ENCODE measurements at places on chromosomes 16 and 17. TPM values are rescaled to one million over a fixed set of nuclear protein-coding genes. Genes with fewer than 3 reads are reported as not detected.

GPR179 gene
- total RNA-seq = not detected

KCNH4 gene
- not detected for total RNA-seq

SNX20 gene
- total RNA-seq = not detected

ABI3 gene
- total RNA-seq = not detected

STARD3 gene
- 29.9 TPM for total RNA-seq

DEXI gene
- 82.4 TPM for total RNA-seq

TBC1D3C gene
- total RNA-seq = not detected

KRTAP4-1 gene
- total RNA-seq = not detected

SETD1A gene
- 3.5 TPM for total RNA-seq

SEZ6 gene
- total RNA-seq = not detected

WSCD1 gene
- total RNA-seq = not detected

PRSS36 gene
- 0.19 TPM for total RNA-seq

ELMO3 gene
- total RNA-seq = 70.0 TPM

EFNB3 gene
- 3.2 TPM for total RNA-seq

WNK4 gene
- total RNA-seq = 2.1 TPM

SOCS1 gene
- 2.5 TPM for total RNA-seq

GRIN2A gene
- not detected for total RNA-seq

SOST gene
- total RNA-seq = 0.15 TPM

ABCA10 gene
- total RNA-seq = not detected

HSD17B2 gene
- 12.3 TPM for total RNA-seq

KRTAP4-5 gene
- total RNA-seq = not detected

GPR142 gene
- not detected for total RNA-seq

NHLRC4 gene
- 0.11 TPM for total RNA-seq

RAB11FIP3 gene
- 19.1 TPM for total RNA-seq

TBC1D3I gene
- total RNA-seq = not detected

ZG16 gene
- total RNA-seq = not detected

CCL17 gene
- not detected for total RNA-seq

TMEM107 gene
- total RNA-seq = 39.0 TPM

ZSCAN10 gene
- total RNA-seq = not detected

PTGES3L gene
- total RNA-seq = not detected

CYTH1 gene
- total RNA-seq = 23.5 TPM

ERN2 gene
- total RNA-seq = not detected

WBP2 gene
- total RNA-seq = 43.7 TPM

PRM3 gene
- total RNA-seq = not detected

KRT20 gene
- total RNA-seq = not detected

KRT39 gene
- total RNA-seq = not detected

PPL gene
- 51.1 TPM for total RNA-seq

CLEC3A gene
- not detected for total RNA-seq

TBC1D26 gene
- not detected for total RNA-seq

MYOCD gene
- not detected for total RNA-seq

CDH5 gene
- total RNA-seq = 0.08 TPM

CHRNE gene
- not detected for total RNA-seq

SLC38A8 gene
- total RNA-seq = not detected

MT4 gene
- not detected for total RNA-seq

HASPIN gene
- 5.0 TPM for total RNA-seq

PERCC1 gene
- not detected for total RNA-seq

SLC26A11 gene
- 1.5 TPM for total RNA-seq

CES5A gene
- total RNA-seq = not detected

Data from hair follicular keratinocyte (primary cell).